D341Med (cell line): ENCODE measurements at places on chromosomes 11 and 22.

GRCh38 chr22:41197038-41197972, 7.8 kb upstream of the L3MBTL2 start:
- DNase-seq: peak; percentile 99

GRCh38 chr11:72575533-72576242, 98.5 kb downstream of the PDE2A start:
- DNase-seq: no peak

- DNase-seq: no peak
Measured at GRCh38 chr11:127993788-127994187, 593.6 kb downstream of the ETS1 start.

DNA sequence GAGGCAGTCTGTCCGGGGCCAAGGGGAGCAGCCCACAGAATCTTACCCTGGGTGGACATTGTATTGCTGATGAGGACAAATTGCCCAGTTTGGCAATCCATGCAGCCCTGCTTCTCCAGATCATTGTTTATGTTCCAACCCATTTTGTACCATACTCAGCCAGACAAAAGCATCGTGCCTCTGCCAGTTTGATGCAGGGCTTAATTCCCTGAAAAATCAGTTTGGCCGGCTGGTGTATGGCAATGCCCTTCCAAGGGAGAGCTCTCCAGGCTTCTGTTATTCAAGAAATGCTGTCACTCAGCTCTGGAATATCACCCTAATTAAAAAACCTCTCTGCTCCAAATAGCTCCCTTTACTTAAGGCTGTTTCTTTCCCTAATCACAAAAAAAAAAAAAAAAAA, 697.7 kb downstream of the TBC1D22A start:
- DNase-seq: no peak

GRCh38 chr11:87036756-87037449, 831 bp upstream of the TMEM135 start:
- DNase-seq: no peak

DNA sequence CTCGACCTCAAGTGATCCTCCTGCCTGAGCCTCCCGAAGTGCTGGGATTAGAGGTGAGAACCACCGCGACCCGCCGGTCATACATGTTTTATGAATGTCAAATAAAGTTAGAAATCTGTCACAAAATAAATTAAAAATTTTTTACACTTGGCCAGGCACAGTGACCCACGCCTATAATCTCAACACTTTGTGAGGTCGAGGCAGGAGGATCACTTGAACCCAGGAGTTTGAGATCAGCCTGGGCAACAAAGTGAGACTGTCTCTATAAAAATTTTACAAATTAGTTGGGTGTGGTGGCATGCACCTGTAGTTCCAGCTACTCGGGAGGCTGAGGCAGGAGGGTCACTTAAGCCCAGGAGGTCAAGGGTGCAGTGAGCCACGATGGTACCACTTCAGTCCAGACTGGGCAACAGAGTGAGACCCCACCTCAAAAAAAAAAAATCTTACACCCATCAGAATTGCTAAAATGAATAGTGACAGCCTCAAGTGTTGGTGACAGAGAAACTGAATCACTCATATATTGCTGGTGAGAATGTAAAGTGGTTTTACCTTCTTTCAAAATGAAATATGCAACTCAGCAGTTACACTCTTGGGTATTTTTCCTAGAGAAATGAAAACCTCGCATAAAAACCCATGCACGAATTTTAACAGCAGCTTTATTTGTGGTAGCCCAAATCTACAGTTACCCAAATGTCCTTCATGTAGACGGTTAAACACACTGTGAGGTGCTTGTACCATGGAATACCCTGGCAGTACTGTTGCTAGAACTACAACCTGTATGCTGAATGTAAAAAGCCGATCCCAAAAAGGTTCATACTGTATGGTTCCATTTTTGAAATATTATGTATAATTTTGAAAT, 55.4 kb downstream of the MED15 start:
- DNase-seq: no peak

DNA sequence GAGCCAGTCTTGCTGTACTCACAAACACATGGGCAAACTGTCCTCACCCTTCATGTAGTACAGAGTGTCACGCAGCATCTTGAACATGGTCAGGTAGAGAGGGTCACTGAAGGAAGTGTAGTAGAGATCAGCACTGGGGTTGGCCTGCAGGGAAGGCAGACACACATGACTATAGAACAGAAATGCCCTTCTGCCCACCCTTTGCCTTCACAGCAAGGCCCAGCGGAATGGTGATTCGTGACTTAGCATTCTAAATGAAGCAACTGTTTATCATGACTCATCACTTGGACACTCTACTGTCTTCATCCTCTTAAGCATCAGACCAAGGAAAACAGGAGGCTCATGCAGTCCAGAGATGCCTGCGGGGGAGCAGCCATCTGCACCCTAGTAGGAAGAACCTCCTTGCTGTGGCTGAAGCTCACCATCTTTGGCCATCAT, 33.4 kb downstream of the SERPIND1 start:
- DNase-seq: no peak

DNA sequence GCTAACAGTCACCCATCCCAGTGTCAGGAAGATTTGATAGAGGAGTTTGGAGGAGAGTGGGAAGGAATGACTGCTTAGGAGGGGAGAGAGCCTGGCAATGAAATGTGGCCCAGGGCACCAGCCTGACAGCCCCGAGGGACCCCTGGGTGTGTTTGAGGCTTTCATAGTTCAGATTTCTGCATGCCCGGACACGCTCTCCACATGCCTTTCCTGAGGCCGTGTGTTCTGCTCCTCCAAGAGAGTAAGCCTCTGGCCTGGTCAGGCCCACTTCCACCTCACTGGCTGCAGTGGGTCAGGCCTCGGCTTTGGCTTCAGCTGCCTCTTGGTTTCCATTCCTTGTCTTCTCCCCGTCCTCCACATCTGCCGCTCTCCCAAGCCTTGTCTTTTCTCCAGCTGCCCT, 78.4 kb downstream of the C22orf31 start:
- peak; percentile 37 for DNase-seq
